ENCODE measurements at places on chromosomes 16 and 17.

GRCh38 chr17:39244016-39244599, 18.4 kb upstream of the STAC2 start:
- no peak for DNase-seq

GRCh38 chr16:49011901-49012300, 269.7 kb downstream of the CBLN1 start:
- no peak for DNase-seq

GRCh38 chr16:67546091-67546501, 16.2 kb upstream of the CTCF start:
- DNase-seq, result no peak

- DNase-seq, result no peak
These were observed 3.8 kb upstream of the TMEM220 start for GRCh38 chr17:10733666-10734065.

- no peak for DNase-seq
These were observed 8.5 kb downstream of the TXNDC11 start for GRCh38 chr16:11734025-11734652.

DNA sequence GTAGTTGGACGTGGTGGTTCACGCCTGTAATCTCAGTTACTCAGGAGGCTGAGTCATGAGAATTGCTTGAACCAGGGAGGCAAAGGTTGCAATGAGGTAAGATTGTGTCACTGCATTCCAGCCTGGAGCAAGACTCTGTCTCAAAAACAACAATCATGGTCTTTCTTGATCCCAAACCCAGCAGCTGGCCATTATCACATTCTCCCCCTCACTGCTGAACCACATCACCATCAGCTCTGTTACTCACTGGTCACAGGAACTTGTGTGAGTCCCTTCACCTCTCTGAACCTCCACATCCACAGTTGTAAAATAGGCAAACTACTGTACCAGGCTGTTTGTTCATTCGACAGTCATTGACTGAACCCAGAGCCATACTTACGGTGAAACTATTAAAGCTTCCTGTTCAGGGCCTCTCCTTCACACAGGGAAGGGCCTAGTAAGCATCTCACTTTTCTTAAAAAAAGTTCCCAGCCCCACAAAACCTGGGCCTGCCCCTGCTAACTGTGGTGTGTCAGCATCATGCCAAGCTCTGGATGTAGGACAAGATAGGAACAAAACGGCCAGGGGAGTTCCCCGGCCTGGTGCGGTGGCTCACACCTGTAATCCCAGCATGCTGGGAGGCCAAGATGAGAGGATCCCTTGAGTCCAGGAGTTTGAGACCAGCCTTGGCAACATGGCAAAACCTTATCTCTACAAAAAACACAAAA, 104.7 kb downstream of the COPRS start:
- no peak for DNase-seq

DNA sequence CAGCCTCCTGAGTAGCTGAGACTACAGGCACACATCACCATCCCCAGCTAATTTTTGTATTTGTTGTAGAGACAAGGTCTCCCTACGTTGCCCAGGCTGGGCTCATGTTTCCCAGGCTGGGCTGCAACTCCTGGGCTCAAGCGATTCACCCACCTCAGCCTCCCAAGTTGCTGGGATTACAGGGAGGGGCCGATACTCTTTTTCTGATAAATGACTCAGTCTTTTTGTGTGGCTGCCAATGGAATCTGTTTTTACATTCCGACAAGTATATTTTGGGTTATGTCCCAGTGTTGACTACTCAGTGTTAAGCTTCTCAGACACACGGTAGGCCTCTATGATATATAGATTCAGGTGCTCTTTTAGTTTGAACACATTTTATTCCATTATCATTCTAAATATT, 58.1 kb downstream of the SLFN11 start:
- DNase-seq, result peak; percentile 88

DNA sequence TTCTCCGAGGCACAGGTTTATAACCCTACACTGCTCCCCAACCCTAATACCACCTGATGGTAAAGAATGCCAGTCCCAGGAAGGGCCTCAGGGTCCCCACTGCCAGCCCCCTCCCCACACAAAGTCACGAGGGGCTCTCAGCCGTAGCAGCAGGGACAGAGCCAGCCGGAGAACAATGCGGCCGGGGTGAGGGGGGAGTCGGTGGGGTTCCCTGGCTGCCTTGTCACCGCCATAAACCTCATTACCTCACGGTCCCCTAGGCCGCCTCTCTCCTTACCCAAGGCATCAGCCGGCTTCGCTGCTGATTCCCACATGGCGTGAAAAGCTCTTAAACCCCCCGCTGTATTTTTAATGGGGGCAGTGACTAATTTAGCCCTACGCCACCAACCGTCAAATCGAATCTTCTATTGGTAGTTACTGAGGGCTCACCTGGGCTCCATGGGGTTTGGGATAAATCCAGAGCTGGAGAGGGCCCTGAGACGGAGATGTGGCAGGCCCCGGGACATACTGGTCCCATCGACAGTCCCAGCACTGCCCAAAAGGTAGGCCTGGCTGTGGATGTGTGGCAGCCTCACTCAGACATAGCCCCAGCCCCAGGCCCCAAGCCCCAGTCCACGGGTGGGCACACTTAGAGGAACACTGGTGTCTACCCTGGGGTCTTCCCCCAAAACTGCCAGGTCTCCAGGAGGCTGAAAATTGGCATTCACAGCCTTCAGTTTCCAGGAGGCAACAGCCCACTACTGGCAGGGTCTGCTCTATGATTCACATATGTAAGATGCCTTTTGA, 115.3 kb downstream of the C16orf78 start:
- no peak for DNase-seq

GRCh38 chr17:27477050-27477888, 21.0 kb downstream of the KSR1 start:
- no peak for DNase-seq

- DNase-seq, result no peak
These were observed 13.7 kb downstream of the AP1G1 start for GRCh38 chr16:71794943-71795342.

DNA sequence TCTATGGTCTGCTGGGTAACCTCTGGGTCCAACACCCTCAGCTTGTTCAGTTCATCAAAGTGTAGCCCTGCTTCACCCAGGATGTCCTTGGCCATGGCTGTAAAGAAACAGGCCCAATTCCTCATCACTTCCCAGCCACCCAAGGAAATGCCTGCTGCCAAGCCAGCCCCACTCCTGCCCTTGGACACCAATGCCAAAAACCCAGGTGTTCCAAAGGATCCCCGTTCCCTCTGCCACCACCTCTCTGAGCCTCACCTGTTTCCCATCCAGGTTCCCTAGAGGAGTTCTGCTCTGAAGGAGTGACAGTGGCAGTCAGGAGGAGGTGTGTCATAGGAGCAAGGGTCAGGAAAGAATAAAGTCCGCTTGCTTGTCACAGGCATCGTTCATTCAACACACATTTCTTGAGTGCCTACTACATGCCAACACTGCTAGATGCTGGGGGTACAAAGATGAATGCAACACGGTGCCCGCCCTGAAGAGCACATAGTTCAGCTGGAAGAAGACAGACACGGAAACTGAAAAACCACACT, 3.3 kb downstream of the IFT20 start:
- no peak for DNase-seq

GRCh38 chr17:42691021-42691545, 8.8 kb downstream of the CNTNAP1 start:
- no peak for DNase-seq

GRCh38 chr16:85266857-85267256, 154.6 kb upstream of the CIBAR2 start:
- no peak for DNase-seq

- DNase-seq, result no peak
These were observed 7.4 kb downstream of the NLRC3 start for GRCh38 chr16:3569851-3570250.

- DNase-seq, result peak; percentile 34
These were observed 60.1 kb upstream of the MED9 start for GRCh38 chr17:17416400-17417360.

DNA sequence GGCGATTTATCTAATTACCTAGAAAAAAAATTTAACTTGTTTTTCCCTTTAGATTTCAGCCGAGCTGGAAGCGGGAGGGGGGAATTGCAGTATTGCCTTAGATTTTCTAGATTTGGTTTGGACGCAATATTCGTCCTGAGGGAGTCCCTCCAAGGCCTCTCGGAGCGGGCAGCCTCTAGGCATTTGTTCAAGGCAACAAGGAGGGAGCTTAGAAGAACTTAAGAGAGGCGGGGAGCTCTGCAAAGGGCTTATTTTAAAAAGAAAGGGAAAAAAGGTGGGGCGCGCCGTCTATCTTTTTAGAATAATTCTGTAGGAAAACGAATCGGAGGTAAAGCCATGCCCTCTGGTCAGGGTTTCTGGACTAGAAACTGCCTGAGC, 407 bp upstream of the TMEM94 start:
- DNase-seq, result no peak

- no peak for DNase-seq
These were observed 519.8 kb downstream of the TMEM114 start for GRCh38 chr16:8070506-8070905.

DNA sequence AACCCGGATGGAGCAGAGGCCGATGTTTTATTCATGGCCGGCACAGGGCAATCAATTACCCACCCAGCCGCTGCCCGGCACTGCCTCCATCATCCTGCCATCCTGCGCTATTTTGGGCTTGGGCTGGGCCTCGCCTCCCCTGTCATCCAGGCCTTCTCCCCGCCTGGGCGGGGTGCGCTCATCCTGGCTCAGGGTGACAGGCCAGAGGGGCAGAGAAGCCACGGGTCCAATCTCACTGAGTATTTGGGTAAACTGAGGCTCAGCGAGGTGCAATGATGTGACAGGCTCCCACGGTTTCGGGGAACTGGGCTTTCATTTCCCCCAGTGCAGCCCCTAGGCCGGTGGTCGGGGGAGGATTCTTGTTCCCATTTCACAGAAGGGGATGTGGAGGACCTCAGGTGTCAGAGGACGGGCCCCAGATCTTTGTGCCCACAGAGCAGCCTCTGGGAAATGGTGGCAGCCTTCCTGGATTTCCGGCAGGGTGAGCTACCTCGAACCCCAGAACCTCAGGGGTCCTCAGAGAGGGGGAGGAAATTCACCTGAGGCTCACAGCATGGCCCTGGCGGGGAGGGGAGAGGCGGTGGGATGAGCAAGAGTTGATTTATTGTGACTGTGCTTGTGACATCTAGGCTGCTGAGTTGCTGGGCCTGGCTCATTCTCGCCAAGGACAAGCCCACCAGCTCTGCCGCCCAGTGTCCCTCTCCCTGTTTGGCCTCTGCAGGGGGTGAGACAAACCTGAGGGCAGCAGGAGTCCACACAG, 23.8 kb upstream of the KCNJ12 start:
- DNase-seq, result no peak

- no peak for DNase-seq
These were observed 4.1 kb downstream of the ACE start for GRCh38 chr17:63480826-63481487.

GRCh38 chr17:77706938-77707337, 251.6 kb upstream of the TNRC6C start:
- no peak for DNase-seq

GRCh38 chr17:28908640-28909167, 5.8 kb upstream of the DHRS13 start:
- peak; percentile 43 for DNase-seq

DNA sequence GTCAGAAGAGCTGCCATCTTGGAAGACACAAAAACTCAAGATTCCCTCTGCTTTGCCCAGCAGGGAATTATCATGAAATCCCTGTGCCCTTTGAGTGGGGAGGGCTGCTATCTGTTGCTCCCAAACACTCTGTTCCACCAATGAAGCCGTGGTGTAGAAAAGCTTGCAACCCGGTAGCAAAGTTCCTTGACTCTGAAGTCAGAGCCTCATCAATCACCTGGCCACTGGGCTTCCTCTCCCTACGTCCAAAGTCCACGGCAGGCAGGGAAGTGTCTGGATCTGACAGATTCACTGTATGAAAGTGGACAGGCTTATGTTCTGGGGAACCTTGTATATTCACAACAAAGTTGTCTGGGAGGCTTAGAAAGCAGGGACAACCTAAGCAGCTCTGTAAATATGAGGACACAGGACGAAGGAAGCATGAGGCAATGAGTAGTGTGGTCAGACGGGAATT, 343.3 kb downstream of the SLC39A11 start:
- no peak for DNase-seq

GRCh38 chr16:10536814-10537389, 43.5 kb downstream of the EMP2 start:
- no peak for DNase-seq

DNA sequence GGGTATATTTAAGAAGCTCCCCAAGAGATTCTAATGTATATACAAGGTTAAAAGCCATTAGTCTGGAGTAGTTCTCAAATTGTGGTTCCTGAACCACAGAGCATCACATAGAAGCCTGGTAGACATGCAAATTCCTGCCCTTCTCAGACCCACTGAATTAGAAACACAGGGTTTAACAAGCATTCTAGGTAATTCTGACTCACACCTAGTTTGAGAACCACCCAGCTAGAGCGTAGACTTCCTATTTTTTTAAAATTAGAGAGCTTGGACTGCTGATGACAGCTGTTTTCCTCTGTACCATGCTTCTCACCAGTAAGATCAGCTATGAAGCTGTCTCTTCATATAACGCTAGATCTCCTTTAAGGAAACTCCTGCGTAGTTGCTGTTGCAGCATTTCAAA, 50.6 kb downstream of the HS3ST3B1 start:
- DNase-seq, result no peak

DNA sequence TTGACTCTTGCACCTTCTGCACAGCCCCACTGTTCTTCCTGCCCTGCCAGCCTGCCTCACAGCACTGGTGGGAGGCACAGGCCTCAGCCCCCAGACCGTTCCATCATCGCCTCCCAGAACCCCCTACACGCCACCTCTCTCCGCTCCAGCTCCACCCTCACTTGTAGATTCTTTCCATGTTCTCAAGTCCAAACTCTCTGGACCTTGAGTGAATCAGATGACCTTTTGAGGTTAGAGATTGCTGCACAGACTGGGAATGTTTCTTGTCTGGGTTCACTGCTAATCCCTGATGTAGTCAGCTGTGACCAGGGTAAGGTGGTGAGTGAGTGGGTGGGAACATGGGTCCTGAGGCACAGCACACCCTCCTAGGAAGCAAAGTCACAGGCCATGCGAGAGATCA, 272.4 kb downstream of the IRF8 start:
- peak; percentile 31 for DNase-seq

DNA sequence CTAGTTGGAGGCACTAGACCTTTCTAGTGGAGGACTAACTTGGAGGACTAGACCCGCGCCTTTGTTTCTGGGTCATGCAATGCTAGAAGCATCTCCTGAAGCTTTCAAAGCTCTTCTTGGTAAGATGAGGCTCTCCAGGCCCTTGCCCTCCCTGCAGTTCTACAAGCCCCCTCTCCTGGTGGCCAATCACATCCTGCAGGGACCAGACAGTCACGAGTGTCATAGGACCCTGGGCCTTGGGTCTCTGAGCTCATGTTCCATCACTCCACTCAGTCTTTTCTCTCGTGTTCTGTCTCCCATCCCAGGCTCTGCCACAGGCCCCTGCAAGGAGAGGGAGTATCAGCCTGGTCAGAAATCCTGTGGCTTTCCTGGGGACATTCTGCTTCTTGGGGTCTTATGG, 119.6 kb downstream of the CYLD start:
- DNase-seq, result no peak

DNA sequence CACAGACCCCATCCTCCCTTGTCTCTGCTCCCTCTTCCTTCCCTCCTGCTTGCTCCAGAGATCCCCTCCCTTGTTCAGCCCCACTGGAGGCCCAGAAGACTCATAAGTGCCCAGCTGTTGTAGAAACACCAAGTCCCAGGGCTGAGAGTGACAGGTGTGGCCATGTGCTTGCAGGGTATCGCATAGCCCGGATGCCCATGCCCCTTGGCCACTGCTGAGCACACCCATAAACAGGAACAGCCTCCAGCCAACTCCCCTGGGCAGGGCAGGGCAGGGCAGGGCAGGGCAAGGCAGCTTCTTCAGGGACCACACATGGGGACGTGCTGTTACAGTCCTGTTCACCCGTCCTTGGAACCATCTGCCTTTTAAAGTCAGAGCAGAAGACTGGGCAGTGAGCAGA, 2.0 kb downstream of the CACNG1 start:
- no peak for DNase-seq

Data from AG09319 (cell line).